Natural killer cell (primary cell): ENCODE measurements at places on chromosomes 6 and 20. TPM values are rescaled to one million over a fixed set of nuclear protein-coding genes. Genes with fewer than 3 reads are reported as not detected.

DNA sequence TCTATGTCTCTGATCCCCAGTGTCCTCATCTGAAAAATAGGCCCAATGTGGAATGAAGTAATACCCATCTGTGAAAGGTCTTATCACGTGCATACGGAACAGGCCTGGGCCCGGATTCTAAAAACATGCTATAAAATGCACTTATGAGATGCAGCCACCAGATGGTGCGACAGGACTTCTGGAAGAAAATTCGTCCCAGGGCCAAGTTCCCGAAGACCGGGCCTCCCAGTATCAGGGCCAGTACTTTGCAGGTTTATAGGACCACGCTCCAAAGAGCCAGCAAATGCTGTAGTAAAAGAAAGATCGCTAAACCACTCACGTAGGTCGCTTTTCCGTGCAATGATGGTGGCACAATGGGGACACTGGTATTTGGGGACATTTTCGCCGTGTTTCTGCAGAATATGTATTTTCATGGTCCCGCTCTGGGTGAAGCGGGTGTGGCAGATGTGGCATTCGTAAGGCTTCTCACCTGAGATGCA lies 10.6 kb downstream of the CTCFL start:
- no peaks in the 10 kb centered on the region for H3K27me3 ChIP-seq
- no peak overlapping the region for H3K4me3 ChIP-seq
- H3K27ac ChIP-seq: no peak overlapping the region
- H3K4me1 ChIP-seq: no peaks in the 10 kb centered on the region

DNA sequence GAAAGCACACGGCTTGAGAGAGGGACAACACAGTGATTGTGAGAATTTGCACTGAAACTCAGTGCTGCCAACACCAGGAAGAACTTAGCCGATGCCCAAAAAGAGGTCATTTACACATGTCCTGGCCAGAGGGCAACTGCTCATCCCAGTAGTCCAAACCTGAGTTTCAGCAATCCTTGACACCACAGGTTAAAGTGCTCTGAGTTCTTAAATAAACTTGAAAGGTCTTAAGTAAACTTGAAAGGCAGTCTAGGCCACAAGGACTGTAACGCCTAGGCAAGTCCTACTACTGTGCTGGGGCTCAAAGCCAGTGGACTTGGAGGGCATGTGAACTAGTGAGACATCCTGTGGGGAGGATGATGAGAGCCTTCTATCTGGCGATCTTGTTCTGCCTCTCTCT lies 14.1 kb downstream of the SNX14 start:
- no peak overlapping the region for H3K27ac ChIP-seq
- H3K4me1 ChIP-seq: peaks cover 12% of the 10 kb centered on the region
- no peak overlapping the region for H3K4me3 ChIP-seq

- peaks cover 29% of the 10 kb centered on the region for H3K4me1 ChIP-seq
- H3K36me3 ChIP-seq: peaks cover 20% of the 10 kb centered on the region
These were observed 1.7 kb downstream of the BTN3A3 start for GRCh38 chr6:26441977-26442376.

DNA sequence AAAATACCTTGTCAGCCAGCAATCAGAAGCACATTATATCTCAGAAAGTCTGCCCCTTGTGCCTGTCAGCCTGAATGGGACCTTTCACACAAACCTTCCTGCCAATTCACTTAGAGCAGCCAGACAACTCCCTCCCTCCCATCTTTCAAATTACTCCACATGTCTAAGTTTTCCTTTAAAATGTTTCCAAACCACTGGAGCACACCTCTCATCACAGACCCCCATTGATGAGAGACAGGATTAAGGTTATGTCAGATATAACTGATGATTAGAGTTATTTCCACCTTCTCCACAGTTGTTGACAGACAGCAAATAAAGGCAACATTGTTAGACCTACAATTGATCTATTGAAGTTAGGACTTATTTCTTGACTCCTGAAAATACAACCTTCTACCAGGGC lies 408.4 kb downstream of the PLCB1 start:
- no peak overlapping the region for H3K27ac ChIP-seq
- DNase-seq: no peak
- H3K4me1 ChIP-seq: no peaks in the 10 kb centered on the region
- no peaks in the 10 kb centered on the region for H3K36me3 ChIP-seq
- no peaks in the 10 kb centered on the region for H3K27me3 ChIP-seq

GRCh38 chr6:104936766-104937535 lies 20.0 kb upstream of the LIN28B start:
- H3K27me3 ChIP-seq: peaks cover 13% of the 10 kb centered on the region
- H3K36me3 ChIP-seq: no peaks in the 10 kb centered on the region

- no peaks in the 10 kb centered on the region for H3K36me3 ChIP-seq
- peaks cover 6% of the 10 kb centered on the region for H3K4me1 ChIP-seq
- no peak overlapping the region for H3K27ac ChIP-seq
- no peaks in the 10 kb centered on the region for H3K27me3 ChIP-seq
These were observed 230.9 kb downstream of the CDC5L start for GRCh38 chr6:44618371-44618770.

GRCh38 chr20:24297993-24298392 lies 171.4 kb upstream of the SYNDIG1 start:
- no peak overlapping the region for H3K27ac ChIP-seq
- H3K4me3 ChIP-seq: no peak overlapping the region
- H3K27me3 ChIP-seq: no peaks in the 10 kb centered on the region

- no peak overlapping the region for H3K27ac ChIP-seq
- no peaks in the 10 kb centered on the region for H3K27me3 ChIP-seq
- H3K4me1 ChIP-seq: peaks cover 20% of the 10 kb centered on the region
- H3K4me3 ChIP-seq: no peak overlapping the region
These were observed 93.3 kb downstream of the SNX5 start for GRCh38 chr20:17875106-17875980.

DNA sequence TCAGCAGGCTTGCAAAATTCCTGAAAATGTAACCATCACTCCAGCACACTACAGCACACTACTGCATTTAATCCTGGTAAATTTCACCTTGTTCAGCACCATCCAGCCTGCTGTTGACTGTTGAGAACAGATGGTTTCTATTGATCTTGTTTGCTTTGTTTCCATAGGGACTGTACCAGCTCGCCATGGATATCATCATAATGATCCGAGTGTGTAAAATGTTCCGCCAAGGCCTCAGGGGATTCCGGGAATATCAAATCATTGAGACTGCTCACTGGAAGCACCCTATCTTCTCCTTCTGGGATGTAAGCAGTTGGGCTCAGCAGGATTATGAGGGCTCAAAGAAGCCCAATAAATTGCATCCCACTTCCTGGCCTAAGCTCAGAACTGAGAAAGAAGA lies 4.1 kb downstream of the CNBD2 start:
- no peaks in the 10 kb centered on the region for H3K4me1 ChIP-seq
- no peaks in the 10 kb centered on the region for H3K27me3 ChIP-seq
- no peak for DNase-seq
- H3K4me3 ChIP-seq: no peak overlapping the region
- no peak overlapping the region for H3K27ac ChIP-seq

- no peak overlapping the region for H3K27ac ChIP-seq
- H3K4me3 ChIP-seq: no peak overlapping the region
- no peaks in the 10 kb centered on the region for H3K36me3 ChIP-seq
- peaks cover 18% of the 10 kb centered on the region for H3K27me3 ChIP-seq
These were observed 9.4 kb upstream of the SLC4A11 start for GRCh38 chr20:3248167-3248992.

DNA sequence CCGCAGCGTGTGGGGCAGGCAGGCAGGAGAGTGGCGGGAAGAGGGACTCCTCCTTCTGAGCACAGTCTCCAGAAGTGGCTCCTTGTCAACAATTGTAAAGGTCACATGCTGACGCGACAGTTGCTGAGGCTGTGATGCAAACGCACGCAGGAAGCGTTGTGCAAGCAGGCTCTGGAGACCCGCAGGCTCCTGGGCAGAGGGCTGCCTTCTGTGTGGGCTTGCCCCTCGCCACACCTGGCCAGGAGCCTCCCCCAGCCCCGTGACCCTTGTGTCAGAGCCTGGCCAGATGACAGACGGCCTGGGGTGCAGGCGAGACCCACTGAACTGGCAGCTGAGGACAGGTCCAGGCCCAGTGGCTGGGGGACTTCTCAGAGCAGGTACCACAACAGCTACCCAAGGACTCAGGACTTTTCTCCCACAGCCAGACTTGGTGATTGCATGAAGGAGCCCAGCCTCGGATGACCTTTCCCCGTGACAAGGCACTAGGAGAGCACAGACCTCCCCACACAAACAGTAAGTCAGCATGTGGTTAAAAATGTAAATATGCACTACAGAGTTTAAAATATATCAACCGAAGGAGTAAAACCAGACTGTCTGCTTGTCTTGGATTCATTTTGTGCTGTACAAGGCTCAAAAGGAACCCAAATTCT lies 222.1 kb upstream of the RREB1 start:
- H3K4me3 ChIP-seq: no peak overlapping the region
- H3K4me1 ChIP-seq: peaks cover 13% of the 10 kb centered on the region
- H3K36me3 ChIP-seq: no peaks in the 10 kb centered on the region

DNA sequence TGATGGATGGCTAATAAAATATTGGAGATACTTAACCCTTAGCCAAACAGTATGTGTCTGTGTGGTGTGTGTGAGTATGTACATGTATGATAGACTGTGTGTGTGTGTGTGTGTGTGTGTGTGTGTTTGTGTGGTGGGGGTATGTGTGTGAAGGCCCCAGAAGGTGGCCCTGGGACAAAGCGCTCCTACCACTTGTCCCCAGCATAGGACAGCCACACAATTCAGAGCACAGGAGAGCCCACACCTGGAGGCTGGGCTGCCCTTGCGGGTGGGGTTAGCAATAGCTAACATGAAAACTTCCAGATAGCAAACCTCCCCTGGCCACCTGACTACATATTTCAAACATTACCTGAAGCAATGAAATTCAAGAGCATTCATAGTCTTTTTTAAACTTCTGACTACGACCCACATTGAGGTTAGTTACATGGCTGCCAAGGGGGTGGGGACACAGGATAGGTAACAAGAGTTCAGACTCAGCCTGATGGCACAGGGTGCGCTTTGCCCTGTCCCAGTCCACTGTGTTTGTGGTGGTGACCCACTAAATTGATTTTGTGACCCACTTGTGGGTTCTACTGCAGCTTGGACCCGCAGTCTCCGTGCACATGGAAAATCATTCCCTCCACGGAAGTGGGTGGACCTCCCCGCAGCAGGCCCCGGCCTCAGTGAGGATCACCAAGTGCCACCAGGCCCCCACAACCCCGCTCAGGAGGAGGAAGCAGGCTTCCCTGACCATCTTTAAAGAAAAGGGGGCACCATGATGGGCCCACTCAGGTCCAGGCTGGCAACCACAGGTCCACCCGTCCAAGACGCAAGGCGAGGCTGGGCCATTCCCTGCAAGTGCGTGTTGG lies 34.8 kb downstream of the ZC3H12D start:
- H3K27me3 ChIP-seq: no peaks in the 10 kb centered on the region
- no peak overlapping the region for H3K27ac ChIP-seq
- no peaks in the 10 kb centered on the region for H3K36me3 ChIP-seq
- H3K4me3 ChIP-seq: no peak overlapping the region

DNA sequence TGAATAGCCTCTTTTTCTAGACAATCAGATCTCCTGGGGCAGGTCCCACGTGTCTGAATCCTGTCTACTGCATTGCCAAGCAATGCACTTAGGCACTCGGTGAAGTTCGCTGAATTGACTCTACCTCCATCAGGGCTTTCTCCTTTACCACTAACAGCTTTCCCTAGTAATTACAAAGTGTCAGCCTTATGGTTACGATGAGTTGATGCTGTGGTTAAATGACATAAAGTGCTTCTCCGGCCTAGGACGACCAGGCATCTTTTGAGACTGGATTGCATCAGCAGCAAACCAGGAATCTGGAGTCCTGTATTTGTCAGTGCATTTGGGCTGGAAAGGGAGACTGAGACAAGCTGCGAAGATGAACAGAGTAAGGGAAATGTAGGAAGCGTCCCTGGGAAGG lies 21.5 kb downstream of the NOX3 start:
- DNase-seq: no peak
- H3K27me3 ChIP-seq: no peaks in the 10 kb centered on the region
- H3K27ac ChIP-seq: no peak overlapping the region
- no peaks in the 10 kb centered on the region for H3K36me3 ChIP-seq

DNA sequence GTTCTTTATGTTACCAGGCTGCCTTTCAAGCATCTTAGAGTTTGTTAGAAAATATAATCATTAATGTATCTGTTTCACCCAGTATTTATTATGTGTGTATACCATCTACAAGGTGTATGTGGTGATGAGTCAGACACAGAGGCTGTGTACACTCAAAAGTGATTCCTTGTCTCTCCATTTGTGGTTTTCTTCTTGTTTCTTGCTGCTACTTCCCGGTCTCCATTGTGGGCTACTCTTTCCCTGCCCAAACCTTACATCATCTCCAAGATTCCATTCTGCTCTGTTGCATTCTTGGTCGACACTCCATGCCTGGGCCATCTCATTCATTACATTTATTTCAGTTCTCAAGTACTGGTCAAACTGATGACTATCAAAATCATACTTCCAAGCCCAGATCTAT lies 182.2 kb upstream of the STXBP5 start:
- DNase-seq: no peak
- H3K27ac ChIP-seq: no peak overlapping the region
- H3K27me3 ChIP-seq: no peaks in the 10 kb centered on the region
- no peak overlapping the region for H3K4me3 ChIP-seq
- no peaks in the 10 kb centered on the region for H3K4me1 ChIP-seq

- H3K4me1 ChIP-seq: no peaks in the 10 kb centered on the region
- H3K36me3 ChIP-seq: no peaks in the 10 kb centered on the region
- H3K4me3 ChIP-seq: no peak overlapping the region
- no peak overlapping the region for H3K27ac ChIP-seq
- no peak for DNase-seq
These were observed 315.4 kb upstream of the CDYL start for GRCh38 chr6:4460586-4461475.

GRCh38 chr20:62321521-62321948 lies 18.7 kb downstream of the ADRM1 start:
- no peak overlapping the region for H3K4me3 ChIP-seq
- no peaks in the 10 kb centered on the region for H3K36me3 ChIP-seq
- H3K4me1 ChIP-seq: no peaks in the 10 kb centered on the region
- DNase-seq: peak; percentile 30

GRCh38 chr6:34535646-34536045 lies 20.5 kb downstream of the SPDEF start:
- no peaks in the 10 kb centered on the region for H3K27me3 ChIP-seq
- H3K36me3 ChIP-seq: no peaks in the 10 kb centered on the region
- no peak overlapping the region for H3K4me3 ChIP-seq

The ULBP2 gene
- 0.98 TPM for total RNA-seq

The AIF1 gene
- 47.0 TPM for total RNA-seq

The CALHM4 gene
- not detected for total RNA-seq

The SMLR1 gene
- total RNA-seq: not detected

The LINC00237 gene
- not detected for total RNA-seq

The ZC3H12D gene
- 4.1 TPM for total RNA-seq

The LPA gene
- total RNA-seq: not detected

The HSPA12B gene
- not detected for total RNA-seq

The CCN6 gene
- not detected for total RNA-seq

The EYA2 gene
- 0.30 TPM for total RNA-seq

The GRM1 gene
- total RNA-seq: not detected

The ELOVL2 gene
- not detected for total RNA-seq

The MLN gene
- total RNA-seq: not detected

The ULBP3 gene
- 1.5 TPM for total RNA-seq

The C4B gene
- total RNA-seq: 4.0 TPM

The TBX18 gene
- not detected for total RNA-seq

The C20orf204 gene
- 5.5 TPM for total RNA-seq
